Lower lobe of right lung (tissue), 2 donors: ENCODE measurements at places on chromosomes 13 and 19. TPM values are rescaled to one million over a fixed set of nuclear protein-coding genes. Genes with fewer than 3 reads are reported as not detected.
A peak's percentile ranks its signal among the peaks of the same experiment; 100 is the strongest.

- peak overlapping the region; percentile 2 for H3K4me3 ChIP-seq
- no peaks in the 10 kb centered on the region for H3K27me3 ChIP-seq
- peak overlapping the region; percentile 69 for H3K27ac ChIP-seq
- peaks cover 36% of the 10 kb centered on the region for H3K4me1 ChIP-seq
- H3K36me3 ChIP-seq: no peaks in the 10 kb centered on the region
These were observed 4.8 kb downstream of the F2RL3 start for GRCh38 chr19:16893686-16893989.

DNA sequence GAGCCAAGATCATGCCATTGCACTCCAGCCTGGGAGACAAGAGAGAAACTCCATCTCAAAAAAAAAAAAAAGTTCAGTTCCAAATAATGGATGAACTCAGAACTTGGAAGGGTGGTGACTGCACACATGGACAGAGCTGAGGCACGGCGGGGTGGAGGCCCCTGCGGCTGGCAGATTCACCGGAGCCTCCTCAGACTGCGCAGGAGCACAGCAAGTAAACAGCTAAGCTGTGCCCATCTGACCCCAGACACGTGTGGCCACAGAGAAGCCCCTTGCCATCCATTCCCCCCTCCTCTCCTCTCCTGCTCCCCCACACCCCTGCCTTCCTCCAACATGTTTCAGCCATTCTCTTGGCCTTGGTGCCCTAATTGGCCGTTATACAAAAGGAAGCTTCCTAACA lies 15.6 kb upstream of the PROZ start:
- no peak overlapping the region for H3K27ac ChIP-seq
- H3K27me3 ChIP-seq: no peaks in the 10 kb centered on the region

DNA sequence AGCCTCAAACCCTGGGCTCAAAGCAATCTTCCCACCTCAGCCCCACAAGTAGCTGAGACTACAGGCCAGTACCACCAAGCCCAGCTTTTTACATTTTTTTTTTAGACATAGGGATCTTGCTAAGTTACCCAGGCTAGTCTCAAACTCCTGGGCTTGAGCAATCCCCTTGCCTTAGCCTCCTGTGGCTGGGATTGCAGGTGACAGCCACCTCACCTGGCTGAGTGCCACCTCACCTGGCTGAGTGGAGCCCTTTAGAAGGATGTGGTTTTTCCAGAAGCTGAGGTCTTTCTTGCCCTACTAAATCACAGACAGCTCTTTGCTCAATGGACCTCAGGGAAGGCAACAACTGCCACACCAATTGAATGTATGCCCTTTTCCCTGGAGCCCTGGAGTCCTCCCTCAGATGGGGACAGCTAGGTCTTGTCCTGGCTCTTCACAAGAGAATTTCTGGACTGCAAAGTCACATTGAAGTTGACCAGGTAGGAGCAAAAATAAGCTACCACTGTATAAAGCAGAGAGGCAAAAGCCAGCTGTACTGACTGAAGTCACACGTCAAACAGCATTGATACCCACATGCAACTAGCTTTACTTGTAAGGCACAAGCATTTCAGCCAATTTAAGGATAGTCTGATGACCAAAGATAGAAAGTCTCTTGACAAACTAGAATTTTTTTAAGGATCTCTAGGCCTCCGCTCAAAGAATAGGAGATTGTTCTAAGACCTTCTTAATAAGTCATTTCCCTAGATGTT lies 14.0 kb downstream of the PDX1 start:
- no peaks in the 10 kb centered on the region for H3K4me1 ChIP-seq
- peaks cover 49% of the 10 kb centered on the region for H3K27me3 ChIP-seq

GRCh38 chr19:10104665-10105508 lies 1.3 kb upstream of the PPAN start:
- no peak overlapping the region for H3K27ac ChIP-seq
- H3K36me3 ChIP-seq: peaks cover 27% of the 10 kb centered on the region
- no peaks in the 10 kb centered on the region for H3K27me3 ChIP-seq
- H3K4me1 ChIP-seq: peaks cover 25% of the 10 kb centered on the region

The SHISA2 gene
- total RNA-seq: 19.0 TPM

GRCh38 chr13:49052813-49053212 lies 77.1 kb downstream of the FNDC3A start:
- H3K27me3 ChIP-seq: no peaks in the 10 kb centered on the region
- no peak overlapping the region for H3K27ac ChIP-seq
- no peak for DNase-seq
- no peaks in the 10 kb centered on the region for H3K36me3 ChIP-seq
- H3K4me3 ChIP-seq: no peak overlapping the region
- no peaks in the 10 kb centered on the region for H3K4me1 ChIP-seq

- no peak for DNase-seq
- H3K4me1 ChIP-seq: peaks cover 79% of the 10 kb centered on the region
These were observed 7.1 kb downstream of the MIDN start for GRCh38 chr19:1255186-1256161.

The ZNF543 gene
- 5.3 TPM for total RNA-seq

The SYNE4 gene
- total RNA-seq: 8.9 TPM
